ENCODE measurements at places on chromosomes 2 and 18.
A peak's percentile ranks its signal among the peaks of the same experiment; 100 is the strongest.

DNA sequence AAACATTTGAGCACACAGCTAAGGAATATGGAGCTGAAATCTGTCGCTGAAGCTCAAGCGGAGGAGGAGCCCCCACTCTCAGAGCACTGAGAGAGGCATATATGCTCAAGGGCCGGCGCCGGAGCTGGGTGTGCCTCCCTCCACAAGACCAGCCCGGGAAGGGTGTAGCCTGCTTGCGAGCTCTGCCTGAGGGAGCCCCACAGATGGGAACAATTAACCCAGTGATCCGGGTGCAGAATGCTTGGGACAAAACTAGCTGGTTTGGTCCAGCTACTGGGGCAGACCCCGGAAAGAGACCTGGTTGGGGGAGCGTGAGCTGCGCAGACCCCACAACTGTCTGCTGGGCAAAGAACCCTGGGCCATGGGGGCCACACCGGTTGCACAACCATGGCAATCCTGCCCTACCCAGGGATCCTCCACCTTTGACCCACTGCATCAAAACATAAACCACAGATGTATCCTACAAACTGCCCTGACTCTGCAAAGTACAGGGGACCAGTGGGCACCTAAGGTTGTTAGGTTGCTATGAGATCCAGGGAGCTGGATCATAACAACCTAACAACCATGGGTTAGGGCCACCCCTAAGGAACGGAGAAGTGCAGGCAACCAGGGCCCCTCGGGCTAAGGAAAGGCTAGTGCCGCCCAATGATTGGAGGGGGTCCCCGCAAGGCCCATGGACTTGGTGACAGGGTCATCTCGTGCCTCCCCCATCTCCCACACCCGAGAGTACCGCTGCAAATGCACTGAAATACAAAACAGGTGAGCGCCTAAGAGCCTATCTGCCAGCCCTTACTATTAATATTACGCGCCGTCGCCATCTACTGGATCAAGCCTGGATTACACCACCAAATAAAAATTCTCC, 53.4 kb upstream of the SCN1A start:
- no peak overlapping the region for H3K4me3 ChIP-seq
- H3K36me3 ChIP-seq = no peaks in the 10 kb centered on the region
- DNase-seq = no peak
- H3K4me1 ChIP-seq = no peaks in the 10 kb centered on the region
- no peak overlapping the region for H3K27ac ChIP-seq

- no peak overlapping the region for H3K4me3 ChIP-seq
- no peaks in the 10 kb centered on the region for H3K36me3 ChIP-seq
- no peak overlapping the region for H3K27ac ChIP-seq
- H3K27me3 ChIP-seq = peaks cover 51% of the 10 kb centered on the region
Measured at GRCh38 chr2:31067259-31067658, 71.0 kb downstream of the GALNT14 start.

DNA sequence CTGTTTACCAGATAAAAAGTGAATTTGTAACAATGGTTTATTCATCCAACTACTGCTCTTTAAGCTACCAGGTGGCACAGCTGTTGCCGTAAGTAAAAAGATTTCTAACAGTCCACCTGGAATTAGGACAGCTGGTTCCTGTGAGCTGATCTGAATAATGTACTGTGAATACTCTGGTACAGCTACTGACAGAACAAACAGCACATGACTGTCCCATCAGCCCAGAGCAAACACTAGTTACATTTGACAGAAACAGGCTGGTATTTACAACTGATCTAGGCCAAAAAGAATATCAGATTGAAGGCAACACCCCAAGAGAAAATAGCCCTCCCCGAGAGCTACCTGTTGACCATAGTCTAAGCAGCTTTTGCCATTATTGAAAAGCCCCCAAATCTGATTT, 840.4 kb downstream of the CPS1 start:
- no peak overlapping the region for H3K27ac ChIP-seq
- no peaks in the 10 kb centered on the region for H3K36me3 ChIP-seq
- H3K4me1 ChIP-seq = no peaks in the 10 kb centered on the region
- H3K27me3 ChIP-seq = no peaks in the 10 kb centered on the region

GRCh38 chr2:197239434-197239833, 71.1 kb downstream of the ANKRD44 start:
- peaks cover 71% of the 10 kb centered on the region for H3K4me1 ChIP-seq
- peaks cover 34% of the 10 kb centered on the region for H3K36me3 ChIP-seq
- H3K27ac ChIP-seq = peak overlapping the region; percentile 94
- H3K27me3 ChIP-seq = no peaks in the 10 kb centered on the region
- DNase-seq = no peak
